K562 (cell line): ENCODE measurements at places on chromosomes 12 and 14.
A peak's percentile ranks its signal among the peaks of the same experiment; 100 is the strongest.

DNA sequence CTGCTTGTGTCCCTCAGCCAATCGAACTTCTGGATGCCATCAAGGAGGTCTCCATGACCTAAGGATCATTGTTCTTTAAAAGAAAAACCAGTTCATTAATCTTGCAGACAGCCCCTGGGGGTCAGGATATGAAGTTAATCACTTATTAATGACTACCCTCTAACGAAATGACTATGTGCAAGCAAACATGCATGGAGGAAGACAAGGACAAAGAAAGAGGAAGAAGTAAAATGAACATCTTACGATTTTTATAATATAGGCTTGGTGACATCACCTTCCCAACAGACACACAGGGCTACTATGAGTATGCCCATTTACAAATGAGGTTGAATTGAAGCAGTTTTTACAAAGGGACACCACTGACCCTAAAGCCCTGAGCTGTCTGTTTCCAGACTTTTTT, 111.1 kb upstream of the AMIGO2 start:
- no peak for DNase-seq

DNA sequence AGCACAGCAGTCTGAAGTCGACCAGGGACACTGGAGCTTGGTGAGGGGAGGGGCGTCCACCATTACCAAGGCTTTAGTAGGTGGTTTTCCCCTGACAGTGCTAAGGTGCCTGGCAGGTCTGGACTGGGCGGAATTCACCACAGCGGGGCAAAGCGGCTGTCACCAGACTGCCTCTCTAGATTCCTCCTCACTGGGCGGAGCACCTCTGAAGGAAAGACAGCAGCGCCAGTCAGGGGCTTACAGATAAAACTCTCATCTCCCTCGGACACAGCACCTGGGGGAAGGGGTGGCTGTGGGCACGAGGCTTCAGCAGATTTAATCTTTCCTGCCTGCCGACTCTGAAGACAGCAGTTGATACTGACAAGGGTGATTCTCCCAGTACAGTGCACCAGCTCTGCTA, 39.1 kb downstream of the DDHD1 start:
- peak; percentile 57 for DNase-seq

GRCh38 chr14:102375119-102375518, 12.4 kb downstream of the TECPR2 start:
- no peak for DNase-seq

- no peak for DNase-seq
Measured at GRCh38 chr12:110176745-110177144, 52.6 kb downstream of the IFT81 start.

DNA sequence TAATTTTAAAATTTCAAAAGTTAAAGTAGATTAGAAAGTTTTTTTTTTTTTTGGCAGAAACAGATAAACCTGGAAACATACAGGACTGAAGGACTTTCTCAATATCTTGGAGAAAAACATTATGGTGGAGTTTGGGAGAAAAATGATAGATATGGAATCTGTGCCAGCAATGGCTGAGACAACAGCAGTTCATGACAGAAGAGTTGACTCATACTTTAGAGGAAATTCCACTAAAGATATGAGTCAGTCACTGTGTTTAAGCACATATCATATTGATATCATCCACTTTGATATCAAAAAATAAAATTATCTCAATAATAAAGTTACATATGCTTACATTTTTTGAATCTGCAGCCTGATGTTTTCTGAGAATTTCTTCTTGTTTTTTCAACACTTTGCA, 193.9 kb upstream of the OR4E1 start:
- no peak for DNase-seq

GRCh38 chr14:27077710-27078109, 479.9 kb upstream of the NOVA1 start:
- DNase-seq = no peak

- DNase-seq = no peak
Measured at GRCh38 chr12:94267921-94268471, 119.6 kb downstream of the PLXNC1 start.

GRCh38 chr14:51630987-51631386, 20.7 kb upstream of the FRMD6 start:
- DNase-seq = no peak

DNA sequence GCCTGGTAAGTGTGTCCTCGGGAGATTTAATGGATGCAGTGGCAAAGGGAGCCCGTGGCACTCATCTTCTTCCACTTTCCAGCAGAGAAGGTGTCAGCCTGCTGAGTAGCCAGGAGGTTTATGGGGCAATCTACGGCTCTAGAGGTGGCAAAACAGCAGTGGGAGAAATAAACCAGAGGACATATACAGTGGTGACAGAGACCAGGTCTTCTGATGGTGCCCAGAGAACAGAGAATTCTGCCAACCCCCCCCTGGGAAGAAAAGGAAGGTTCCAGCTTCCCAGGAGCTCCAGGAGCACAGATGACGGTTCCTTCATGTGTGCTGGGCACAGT, 43.0 kb downstream of the SMIM41 start:
- DNase-seq = no peak

DNA sequence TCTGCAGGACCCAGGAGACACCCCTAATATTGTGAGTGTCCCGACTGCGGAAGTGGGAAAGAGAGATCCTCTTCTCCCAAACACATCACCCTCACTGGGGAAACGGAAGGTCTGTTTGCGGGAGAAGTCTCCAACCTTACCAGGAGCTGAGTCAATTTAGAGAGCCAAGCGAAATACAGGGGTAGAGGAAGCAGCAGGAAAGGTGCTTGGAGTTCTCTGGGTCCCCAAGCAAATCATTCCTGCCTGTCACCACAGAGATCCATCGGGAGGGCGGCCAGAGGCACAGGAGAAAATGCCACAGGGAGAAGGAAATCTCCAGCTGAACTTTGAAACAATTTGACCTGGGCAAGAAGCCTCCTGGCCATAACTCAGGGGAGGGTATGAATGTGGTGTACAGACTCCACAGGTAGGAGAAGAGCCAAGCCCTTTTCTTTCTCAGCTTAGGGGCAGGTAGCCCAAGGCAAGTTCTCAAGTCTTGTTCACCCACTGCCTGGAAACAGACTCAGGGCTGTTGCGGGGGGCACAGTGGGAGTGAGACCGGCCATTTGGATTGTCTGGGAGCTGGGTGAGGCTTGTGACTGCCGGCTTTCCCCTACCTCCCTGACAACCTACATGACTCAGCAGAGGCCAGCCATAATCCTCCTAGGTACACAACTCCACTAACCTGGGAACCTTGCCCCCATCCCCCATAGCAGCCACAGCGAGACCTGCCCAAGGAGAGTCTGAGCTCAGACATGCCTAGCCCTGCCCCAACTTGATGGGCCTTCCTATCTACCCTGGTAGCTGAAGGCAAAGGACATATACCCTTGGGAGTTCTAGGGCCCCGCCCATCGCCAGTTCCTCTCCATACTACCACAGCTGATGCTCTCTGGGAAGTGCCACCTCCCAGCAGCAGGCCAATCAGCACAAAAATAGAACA, 211.9 kb upstream of the ARHGAP5 start:
- DNase-seq = no peak

- DNase-seq = no peak
Measured at GRCh38 chr14:45078323-45078722, 5.6 kb upstream of the PRPF39 start.

DNA sequence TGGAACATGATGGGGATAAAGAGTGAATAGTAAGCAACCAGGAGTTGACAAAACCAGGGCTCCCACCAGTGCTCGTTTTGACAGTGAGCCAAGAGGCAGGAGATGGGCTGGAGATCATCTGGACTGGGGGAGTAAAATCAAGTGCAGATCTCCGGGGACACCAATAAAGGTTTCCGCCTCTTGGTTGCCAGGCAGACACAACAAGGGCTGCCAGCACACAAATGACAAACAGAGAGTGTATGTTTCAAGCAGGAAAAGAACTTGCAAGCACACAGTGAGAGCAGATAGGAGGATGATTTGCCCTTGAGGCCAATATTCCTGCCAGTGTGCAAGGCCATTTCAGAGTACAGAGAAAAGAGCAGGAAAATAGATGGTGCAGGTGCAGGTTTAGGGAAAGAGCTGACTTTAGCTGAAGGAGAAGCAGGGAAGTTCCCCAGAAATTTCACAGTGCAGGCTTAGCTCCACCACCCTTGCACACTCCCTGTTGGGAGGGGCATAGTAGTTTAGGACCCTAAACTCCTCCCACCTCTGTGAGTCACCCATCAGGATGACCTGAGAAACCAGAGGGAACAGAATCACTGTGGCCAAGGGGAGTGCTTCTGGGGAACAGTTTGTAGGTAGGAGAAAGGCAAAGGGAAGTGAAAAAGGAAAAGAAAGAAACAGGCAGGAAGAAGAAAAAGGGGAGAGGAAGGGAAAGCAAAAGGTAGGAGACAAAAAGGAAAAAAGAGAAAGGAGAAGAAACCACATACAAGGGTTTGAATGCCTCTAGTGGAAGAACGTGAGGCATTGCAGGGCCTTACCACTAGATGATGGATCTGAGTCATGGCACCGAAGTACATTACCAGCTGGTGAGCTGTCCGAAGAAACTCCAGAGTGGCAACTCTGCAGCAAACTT, 404.4 kb downstream of the SLC6A15 start:
- no peak for DNase-seq

GRCh38 chr14:28321475-28322244, 444.9 kb upstream of the FOXG1 start:
- DNase-seq = no peak

DNA sequence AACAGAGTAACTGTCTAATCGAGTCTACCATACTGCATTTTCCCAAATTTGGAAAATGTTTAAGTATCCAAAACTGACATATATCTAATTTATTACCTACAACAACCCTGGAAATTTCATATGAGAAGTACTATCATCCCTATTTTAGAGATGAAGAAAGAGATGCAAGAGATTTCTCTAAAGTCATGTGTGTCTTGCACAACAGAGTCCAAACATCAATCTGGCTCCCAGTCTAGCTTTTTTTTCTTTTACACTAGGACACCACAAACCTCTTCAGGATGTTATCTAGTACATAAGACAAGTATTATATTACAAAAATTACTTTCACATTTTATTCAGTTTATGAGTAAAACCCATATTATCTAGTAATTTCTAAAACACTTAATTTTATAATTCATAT, 39.1 kb downstream of the CAPS2 start:
- DNase-seq = no peak

DNA sequence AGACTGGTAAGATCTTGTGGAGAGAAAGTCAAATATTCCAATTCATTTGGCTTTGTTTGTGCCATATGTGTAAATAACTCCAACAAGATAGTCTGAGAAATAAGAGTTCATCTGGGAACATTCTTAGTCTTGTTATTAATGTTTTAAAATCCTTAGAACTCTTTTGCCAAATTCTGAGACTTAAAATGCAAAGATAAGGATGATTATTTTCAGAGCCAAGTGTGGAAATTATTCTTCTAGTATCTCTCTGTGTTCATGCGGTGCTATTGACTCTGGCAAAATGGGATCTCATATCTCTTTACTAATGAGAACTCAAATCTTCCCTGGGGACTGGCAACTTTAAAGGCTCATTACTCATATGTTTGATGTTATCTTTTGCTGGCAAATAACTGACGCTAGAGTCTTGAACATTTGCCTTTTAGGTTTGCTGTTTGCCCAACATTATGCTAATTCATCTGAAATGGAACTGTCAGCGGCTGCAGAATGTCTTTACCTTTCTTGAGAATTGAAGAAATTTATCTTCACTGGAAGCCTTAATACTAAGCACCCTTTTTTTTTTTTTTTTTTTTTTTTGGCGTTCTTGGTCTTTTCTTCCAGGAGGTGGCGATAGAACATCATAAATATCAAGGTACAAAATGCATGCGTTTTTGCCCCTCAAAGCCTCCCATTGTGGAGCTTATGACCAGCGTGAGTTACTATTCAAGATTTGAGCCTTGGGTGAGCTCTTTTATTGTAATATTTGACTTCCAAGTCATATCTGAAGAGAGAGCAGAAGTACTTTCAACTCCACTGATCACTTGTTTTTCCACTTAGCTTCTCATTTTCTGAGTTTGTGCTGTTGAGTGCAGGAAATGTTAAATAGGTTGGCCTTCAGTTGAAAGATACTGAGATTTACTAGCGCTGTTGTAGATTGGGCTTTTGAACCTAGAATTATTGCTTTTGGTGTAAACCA, 86.5 kb downstream of the CAND1 start:
- DNase-seq = peak; percentile 52

GRCh38 chr14:57277062-57277461, 8.3 kb downstream of the AP5M1 start:
- no peak for DNase-seq

DNA sequence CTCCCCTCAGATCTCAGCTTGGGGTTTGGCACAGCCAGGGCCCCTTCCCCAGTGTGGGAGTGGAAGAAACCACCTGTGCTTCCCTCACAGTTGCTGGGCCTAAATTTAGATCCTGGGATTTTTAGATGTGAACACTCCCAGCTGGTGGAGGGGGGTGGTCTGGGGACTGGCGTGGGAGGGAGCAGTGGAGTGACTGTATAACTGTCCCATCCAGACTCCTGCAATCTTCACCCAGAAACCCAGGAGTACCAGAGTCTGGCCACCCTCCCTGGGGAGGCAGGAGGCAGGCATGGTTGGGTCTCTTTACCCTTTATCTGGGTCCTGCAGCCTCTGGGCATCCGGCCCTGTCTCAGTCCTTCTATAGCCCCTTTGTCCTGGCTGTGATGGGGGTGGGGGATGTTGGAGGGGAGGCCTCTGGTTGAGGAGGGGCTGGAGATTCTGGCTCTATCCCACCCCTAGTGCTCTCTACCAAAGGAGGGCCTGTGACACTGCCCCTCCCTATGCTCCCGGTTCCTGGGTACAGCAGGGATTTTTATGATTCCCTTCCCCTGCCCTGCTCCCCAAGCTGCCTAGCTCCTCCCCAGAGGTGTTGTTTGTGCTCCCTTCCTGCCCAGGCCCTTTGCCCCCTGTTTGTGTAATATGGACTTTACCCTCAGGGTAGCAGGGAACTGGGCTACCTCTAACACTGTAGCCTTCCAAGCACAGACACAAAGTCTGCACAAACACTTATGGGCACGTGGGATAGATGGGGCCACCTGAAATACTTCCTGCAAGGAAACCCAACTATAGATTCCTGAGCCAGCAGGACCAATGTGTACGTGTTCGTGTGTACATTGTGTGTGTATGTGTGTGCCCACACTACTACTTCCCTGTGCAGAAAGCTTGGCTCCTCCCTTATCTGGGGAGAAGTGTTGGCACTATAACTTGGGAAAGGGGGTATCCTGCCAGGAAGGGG, 1.7 kb downstream of the ERBB3 start:
- no peak for DNase-seq

- no peak for DNase-seq
Measured at GRCh38 chr12:93813186-93813585, 136.0 kb downstream of the CRADD start.

DNA sequence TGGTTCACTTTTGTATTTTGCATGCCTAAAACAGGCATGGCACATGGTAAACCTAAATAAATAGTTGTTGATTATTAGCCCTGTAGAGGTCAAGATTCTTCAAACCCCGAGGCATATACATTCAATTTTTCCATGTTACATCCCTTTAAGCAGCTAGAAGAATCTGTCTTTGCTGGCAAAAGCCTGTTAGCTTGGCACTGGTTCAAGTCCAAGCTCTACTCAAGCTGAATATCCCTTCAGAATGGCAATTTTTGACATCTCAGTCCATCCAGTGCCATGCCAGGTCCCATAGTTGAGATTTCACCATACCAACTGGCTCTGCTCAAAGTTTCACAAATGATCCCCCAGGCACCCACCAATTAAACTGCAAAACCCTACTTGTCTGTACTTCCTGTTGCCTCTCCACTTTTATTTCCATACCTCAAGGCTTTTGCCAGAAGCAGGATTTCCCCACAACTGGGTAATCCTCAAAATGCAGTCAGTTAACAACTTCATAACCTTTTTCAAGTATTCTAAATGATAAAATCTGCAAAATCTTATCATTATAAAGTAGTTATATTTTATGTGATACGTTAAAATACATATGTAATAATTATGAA, 9.0 kb upstream of the DCN start:
- DNase-seq = no peak

GRCh38 chr12:97764700-97765099, 302.1 kb downstream of the RMST start:
- no peak for DNase-seq
